ENCODE measurements at places on chromosomes 1 and 21.

DNA sequence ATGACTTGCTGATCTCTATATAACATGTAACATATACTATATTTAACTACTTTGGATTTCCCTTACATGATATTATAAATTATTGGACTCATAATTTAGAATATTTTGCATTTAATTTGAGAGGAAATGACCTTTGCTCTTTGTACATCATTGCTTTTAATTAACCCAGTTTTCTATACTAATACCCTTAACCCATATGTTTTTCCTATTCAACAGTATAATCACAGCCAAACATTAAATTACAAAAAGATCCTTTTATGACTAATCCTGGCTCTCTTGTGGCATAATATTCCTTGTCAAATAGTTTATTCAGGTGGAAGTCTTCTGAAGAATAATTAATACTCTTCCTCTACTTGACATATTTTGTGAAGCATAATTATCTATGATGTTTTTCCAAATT is 56.0 kb upstream of the GPR52 start:
- no peak for DNase-seq

DNA sequence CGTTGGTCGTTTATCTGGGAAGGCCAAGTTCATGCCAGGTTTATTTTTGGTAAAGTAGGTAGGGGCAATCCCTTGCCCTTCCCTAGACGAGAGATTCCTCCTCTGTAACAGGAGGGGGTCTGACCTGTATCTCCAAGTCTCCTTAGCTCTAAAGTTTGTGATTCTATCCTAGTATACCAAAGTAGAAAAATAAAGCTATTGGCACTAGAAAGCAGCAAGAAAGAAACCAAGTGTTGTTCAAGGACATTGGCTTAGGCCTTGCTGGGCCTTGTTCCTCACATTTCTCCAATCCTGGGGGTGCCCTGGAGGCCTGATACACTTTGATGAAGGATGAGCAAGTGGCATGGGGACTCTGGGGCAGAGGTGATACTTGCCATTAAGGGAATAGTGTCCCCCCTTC is 814 bp downstream of the MTARC2 start:
- DNase-seq = no peak

GRCh38 chr1:175320804-175321203 is 128.2 kb upstream of the KIAA0040 start:
- no peak for DNase-seq

GRCh38 chr1:70947835-70948234 is 99.8 kb downstream of the PTGER3 start:
- DNase-seq = no peak

- DNase-seq = no peak
These were observed 36.2 kb downstream of the BACH1 start for GRCh38 chr21:29334717-29335428.

- no peak for DNase-seq
These were observed 820.9 kb upstream of the ADGRL4 start for GRCh38 chr1:79827446-79827845.

- no peak for DNase-seq
These were observed 493 bp upstream of the STXBP3 start for GRCh38 chr1:108745980-108746381.

DNA sequence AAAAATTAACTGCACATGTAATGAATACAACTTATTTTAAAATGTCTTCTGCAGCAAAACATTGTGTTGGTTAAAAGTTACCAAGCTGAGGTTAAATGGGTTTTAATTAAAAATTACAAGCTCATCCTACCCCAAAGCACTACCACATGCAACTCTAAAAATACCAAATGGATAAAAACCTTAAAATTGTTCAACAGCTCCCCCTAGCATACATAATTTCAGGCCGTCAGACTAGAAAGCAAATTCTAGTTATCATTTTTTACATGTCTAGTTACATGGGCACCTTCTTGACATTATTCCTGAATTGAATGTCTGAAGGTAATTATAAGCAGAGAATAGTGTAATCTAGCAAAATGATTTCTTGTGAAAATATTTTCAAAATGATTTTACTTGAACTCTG is 176.5 kb downstream of the C1orf21 start:
- DNase-seq = peak; percentile 37

GRCh38 chr1:23018661-23019093 is 591 bp upstream of the KDM1A start:
- DNase-seq = no peak

- peak; percentile 32 for DNase-seq
These were observed 21.0 kb upstream of the PIK3CD start for GRCh38 chr1:9630331-9631111.

DNA sequence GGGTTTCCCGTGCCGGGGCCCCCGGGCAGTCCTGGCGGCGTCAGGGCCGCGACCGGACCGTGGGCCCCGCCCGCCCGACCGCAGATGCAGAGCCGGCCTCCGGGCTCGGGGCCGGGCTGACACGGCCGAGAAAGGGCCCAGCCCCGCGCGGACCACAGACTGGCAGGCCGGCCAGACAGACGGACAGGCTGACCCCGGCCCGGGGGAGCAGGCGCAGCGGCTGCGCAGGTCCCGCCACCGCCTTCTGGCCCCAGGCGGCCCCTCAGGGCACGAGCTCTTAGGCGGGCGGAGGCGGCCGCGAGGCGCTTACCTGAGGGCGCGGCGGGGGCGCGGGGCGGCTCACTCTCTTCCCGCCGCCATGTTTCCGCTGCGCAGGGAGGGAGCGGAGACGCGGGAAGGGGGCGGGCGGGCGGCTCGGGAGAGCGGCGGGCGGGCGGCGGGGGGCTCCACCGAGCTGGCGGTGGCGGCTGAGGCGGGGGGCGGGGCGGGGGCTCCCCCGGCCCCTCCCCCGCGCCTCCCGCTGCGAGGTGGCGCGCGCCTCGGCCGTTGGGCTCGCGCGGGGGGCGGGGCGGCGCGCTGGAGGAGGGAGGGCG is at the start of gene SCMH1:
Gene SCMH1, minus strand, starts transcription at position 558 of the 593 bp plus-strand sequence. CDS start 56,173 bp downstream, outside the sequence.
- peak; percentile 38 for DNase-seq

DNA sequence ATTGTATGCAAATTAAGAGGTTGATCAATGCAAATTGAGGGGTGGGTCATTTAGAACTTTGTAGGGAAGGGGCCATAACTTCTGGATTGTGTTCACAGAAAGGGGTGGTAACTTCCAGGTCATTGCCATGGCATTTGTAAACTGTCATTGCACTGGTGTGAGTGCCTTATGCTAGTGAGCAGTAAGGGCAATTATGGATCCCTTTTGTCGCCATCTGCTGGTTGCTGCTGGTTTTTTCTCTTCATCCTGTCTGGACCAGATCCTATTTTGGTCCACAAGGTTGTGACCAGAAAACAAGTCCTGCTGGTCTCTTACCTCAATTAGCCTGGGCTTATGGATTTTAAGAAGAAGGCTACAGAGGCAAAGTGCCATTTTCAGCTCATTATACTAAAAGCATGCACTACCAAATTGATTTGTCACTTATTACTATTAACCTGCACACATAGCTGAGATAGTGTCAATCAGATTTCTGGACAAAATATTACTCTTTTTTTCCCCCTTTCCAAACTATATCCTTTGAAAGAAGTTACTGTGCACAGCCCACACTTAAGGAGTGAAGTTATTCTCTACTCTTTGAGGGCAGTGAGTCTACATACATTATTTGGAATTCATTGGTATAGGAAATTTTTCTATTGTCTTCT is 196.2 kb downstream of the ZC3H11B start:
- peak; percentile 66 for DNase-seq

DNA sequence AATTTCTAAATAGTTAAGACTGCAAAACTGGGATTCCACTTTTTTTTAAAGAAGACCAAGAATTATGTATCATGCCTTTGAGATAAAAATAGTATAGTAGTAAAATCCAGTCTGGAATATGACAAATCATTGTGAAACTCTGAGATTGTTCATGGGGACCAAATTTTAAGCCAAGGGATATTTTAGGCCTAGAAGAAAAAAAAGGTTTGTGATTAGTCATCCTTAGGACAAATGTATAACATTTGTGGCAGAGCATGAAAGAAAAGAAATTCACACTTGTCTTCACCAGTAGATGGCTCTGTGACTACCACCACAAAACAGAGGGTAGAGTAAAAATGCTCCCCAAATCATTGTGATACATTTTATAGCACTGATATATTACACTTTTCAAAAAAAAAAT is 226.1 kb downstream of the KCTD3 start:
- peak; percentile 3 for DNase-seq

DNA sequence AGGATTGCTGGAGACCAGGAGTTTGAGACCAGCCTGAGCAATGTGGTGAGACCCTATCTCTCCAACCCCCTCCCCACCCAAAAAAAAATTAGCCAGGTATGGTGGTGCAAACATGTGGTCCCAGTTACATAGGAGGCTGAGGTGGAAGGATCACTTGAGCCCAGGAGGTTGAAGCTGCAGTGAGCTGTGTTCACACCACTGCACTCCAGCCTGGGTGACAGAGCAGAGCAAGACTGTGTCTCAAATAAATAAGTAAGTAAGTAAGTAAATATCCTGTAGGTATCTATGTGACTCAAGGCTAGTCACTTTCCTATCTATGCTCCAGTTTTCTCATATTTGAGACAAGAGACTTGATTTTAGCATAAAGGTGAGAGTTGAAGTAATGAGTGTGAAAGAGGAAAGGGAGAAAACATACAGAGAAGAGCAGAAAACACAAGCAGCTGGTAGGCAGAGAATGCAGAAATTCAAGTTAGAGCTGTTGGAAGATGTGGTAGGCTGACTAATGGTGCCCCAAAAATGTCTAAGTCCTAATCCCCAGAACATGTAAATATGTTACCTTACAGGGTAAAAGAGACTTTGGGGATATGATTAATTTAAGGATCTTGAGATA is 7.5 kb downstream of the PPP1R12B start:
- no peak for DNase-seq

GRCh38 chr1:155086128-155086741 is 7.6 kb downstream of the EFNA3 start:
- peak; percentile 89 for DNase-seq

DNA sequence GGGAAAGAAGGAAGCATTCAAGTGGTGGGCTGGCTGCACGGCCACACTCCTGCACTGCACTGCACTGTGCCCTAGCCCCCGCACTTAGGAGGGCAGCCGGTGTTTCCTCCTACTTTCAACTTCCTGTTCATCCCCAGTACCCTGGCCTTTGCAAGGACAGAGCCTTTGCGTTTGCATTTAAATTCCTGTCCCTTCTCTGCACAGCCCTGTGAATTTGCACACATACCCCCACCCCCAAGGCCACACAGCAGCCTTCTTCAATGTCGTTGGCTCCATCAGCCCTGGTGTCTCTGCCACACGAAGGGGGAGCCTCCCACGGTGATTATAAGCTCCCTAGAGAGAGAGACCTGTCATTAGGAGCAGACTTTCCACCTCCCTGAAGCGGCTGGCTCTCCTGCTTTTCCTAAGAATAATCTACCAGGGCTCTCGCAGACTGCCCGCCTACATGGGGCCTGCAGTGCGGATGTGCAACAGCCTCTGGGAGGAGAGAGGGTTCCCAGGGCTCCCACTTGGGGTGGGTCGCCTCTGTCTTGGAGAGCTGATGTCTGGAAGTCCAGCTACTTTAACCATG is 13.2 kb upstream of the SLC45A3 start:
- peak; percentile 65 for DNase-seq

- peak; percentile 95 for DNase-seq
These were observed 7.1 kb upstream of the PTTG1IP start for GRCh38 chr21:44880405-44881197.

DNA sequence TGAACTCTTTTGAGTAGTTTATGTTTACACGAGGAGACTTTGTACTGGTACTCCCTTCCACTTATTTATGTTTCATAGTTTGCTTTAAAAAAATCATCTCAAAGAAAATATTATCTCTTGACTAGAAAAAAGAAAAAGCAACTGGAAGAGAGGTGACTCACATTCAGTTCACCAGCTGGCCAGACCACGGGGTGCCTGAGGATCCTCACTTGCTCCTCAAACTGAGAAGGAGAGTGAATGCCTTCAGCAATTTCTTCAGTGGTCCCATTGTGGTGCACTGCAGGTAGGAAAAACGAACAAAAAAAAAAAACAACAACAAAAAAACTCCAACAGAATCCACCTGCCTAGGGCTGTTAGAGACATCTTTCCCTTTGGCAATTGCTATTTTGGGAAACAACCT is 102.9 kb downstream of the PTPRC start:
- no peak for DNase-seq

DNA sequence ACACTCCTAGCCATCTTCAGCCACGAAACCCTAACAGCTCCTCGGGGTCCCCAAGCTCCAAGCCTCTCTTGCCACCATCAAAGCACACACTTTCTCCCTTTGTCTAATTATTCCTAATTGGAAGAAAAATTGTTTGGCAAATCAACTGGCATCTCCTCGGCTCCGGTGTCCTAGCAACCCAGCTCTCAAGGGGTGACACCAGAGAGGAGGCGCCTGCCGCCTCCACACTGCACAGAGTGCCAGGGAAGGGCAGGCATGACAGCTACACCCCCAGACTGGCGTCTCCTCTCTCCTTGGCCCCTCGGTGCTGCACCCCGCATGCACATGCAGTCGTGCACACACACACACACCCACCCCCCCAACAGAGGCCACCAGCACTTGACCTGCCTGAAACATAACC is 18.2 kb upstream of the GJB5 start:
- no peak for DNase-seq

DNA sequence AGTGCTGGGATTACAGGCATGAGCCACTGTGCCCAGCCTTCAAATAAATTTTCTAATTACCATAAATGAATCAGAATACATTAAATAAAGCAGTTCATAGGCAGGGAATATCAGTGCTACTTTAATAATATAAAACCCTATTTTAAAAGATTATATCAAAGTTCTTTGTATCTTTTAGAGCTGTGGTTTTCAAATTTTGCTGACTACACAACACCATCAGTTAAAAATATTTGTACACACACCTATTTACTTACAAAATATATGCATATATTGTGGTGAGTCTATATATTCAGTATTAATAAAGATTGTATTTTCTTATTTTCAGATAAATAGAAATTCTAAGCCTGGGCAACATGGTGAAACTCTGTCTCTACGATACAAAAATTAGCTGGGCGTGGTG is 18.7 kb downstream of the B3GALNT2 start:
- no peak for DNase-seq

DNA sequence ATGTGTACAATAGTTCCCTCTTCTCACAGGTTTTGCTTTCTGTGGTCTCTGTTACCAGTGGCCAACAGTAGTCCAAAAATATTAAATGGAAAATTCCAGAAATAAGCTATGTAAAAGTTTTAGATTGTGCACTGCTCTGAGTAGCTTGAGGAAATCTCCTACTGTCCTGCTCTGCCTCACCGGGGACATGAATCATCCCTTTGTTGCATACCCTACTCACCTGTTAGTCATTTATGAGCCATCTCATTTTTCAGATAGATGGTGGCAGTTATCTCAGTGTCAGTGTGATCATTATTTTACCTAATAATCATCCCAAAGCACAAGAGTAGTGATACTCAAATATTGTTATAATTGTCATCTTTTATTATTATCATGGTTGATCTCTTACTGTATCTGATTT is 688.1 kb downstream of the PLA2G4A start:
- DNase-seq = no peak

GRCh38 chr1:235864931-235865525 is 1.7 kb downstream of the LYST start:
- no peak for DNase-seq
